Keratinocyte (primary cell): ENCODE measurements at places on chromosomes 5 and 9.

GRCh38 chr9:91814201-91814600 is 135.8 kb downstream of the ROR2 start:
- no peak for DNase-seq

- peak; percentile 68 for DNase-seq
Observed at GRCh38 chr5:175288048-175288621, 155.8 kb downstream of the DRD1 start.

GRCh38 chr5:122863240-122863639 is 17.8 kb downstream of the SNX24 start:
- no peak for DNase-seq

GRCh38 chr5:147169901-147170300 is 64.9 kb upstream of the STK32A start:
- no peak for DNase-seq

DNA sequence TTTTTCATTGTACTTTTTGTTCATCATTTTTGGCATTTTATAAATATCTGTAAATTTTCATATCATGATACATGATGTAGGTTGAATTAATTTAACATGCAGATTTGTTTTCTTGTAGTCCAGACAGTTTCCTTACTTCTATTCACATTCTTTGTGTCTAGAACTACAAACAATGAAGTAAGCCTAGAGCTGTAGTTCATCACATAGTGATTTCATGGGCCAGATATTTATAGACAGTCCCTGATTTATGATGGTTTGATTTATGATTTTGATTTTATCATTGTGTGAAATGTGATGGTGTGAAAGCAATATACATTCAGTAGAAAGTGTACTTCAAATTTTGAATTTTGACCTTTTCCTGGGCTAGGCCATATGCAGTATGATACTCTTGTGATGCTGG is 139.0 kb downstream of the ARHGEF28 start:
- DNase-seq, result no peak

DNA sequence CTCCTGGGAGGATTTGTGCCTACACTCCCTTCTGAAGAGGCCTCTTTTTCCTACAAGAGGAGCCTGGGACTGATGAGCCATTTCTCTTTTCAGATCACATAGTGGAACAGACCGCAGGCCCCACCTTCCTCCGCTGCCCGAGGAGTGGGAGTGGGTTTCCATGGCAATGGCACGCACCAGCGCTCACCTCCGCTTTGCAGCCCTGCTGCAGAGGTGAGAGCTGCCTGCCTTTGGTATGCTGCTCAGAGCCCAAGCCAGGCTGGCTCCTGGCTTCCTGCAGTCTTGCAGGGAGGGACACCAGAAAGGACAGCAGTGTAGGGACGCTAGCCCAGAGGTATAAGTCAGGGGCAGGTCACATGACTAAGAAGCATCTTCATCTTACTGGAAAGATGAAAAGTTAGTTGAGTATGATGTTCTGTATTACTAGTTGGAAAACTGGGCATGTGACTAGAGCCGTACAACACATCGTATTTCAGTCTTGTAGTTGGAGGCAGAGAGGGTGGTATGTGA is 12.4 kb downstream of the PTTG1 start:
- no peak for DNase-seq

GRCh38 chr9:116959809-116960208 is 272.7 kb downstream of the TRIM32 start:
- DNase-seq, result no peak

DNA sequence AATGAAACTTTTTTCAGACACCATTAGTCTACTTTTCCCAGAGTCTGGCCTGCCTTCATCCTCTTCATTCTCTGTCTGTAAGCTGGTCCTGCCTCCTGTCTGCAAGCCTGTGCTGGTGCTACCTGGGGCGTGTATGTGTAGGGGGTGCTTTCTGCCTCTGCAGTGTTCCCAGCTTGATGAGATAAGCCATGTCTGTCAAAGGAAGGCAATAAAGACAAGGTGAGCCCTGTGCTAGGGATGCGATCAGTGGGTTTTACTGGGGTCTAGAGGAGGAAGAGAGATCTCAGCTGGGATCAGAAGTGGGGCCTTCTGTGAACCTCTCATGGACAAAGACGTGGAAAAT is 78.0 kb upstream of the TGFBR1 start:
- no peak for DNase-seq

- DNase-seq, result no peak
Observed at GRCh38 chr5:11777096-11777495, 127.2 kb downstream of the CTNND2 start.

DNA sequence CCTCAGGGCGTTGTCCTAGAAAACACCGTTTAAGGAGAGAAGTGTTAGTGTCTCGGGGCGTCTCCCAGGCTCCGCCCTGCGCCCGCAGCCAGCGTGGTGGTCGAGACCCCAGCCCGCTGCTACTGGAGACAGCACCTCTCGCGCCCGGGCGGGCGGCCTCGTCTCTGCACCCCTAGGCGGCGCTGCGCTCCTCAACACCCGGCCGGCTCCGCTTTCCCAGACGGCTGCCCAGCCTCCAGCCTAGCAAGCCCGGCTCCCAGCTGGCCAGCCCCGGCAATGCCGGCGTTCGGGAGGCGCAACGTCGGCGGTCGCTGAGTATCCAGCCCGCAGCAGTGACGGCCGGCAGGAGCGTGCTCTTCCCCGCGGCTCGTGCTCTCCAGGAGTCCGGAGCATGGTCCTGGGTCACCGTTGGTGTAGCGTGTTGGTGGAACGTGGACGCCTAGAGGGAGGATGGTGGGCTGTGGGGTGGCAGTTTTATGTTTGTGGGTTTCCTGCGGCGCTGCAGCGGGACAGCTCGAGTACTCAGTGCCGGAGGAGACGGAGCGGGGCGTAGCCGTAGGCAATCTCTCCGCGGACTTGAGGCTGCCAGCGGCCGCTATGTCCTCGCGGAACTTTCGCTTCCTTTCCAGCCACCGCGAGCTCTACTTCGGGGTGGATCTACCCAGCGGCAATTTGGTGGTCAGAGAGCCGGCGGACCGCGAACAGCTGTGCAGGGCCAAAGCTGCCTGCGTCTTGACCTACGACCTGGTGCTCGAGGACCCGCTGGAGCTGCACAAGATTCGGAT is 536 bp downstream of the PCDHAC1 start:
- no peak for DNase-seq

DNA sequence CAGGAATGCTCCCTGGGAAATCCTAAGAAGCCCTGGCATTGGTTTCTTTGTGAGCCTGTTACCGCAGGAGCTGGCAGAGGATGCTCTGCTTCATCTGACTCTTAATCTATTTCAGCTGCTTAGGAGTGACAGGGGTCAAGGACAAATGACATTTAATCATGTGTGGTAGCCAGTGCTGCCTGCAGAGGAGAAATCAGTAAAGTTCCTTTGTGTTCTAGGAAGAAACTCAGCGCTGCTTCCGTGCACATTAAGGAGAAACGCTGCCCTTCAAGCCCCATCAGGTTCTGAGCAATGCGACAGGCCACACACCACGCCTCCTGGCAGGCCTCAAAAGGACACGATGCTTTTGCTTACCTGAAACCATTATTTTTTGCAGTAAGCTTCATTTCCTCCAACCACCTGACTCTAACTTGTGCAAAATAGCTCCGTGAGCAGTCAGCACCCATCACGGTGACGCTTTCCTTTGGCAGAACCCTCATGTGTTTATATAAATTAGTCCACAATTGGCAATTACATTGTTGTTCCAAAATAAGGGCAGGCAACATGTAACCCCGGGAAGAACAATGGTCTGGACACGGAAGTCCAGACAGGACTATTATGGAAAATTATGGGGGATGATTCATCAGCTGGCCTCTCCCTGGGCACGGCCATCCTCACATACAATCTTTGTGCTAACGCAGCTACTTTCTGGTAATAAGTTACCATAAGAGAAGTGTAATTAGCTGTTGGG is 387.9 kb upstream of the DAP start:
- no peak for DNase-seq

GRCh38 chr9:88980740-88981203 is 10.5 kb upstream of the S1PR3 start:
- DNase-seq, result no peak

DNA sequence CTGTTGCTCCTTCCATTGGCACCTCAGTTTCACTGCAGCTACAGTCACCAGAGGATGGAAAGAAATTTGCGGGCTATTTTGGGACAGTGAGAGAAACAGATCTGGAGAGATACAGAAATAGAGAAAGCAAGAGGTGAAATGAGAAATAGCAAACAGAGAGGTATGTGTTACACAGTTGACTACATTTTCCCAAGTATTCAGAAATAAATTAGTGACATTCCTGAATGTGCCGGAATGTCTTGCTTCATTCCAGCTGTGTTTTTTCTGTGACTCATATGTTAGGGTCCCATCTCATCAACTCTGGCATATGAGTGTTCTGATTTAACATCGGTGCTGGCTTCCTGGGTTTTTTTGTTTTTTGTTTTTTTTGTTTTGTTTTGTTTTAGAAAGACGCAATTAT is 63.8 kb upstream of the ZNF462 start:
- no peak for DNase-seq

DNA sequence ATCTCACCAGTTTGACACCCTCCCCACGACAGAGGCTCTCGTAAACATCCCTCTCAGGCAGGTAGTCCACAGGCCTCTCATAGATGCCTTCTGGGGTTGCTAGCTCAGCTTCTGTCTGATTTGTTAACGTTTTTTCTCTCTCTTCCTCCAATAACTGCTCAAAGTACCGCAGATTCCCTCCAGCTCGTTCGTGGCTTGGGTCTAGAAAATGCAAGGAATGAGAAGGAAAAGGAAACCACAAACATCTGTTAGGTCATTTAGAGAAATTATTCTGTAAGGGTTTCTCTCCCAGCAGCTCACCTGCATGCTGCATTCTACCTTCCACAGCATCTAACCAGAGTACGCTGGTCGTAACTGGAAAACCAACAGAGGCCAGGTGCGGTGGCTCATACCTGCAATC is 18.5 kb downstream of the P4HA2 start:
- no peak for DNase-seq

DNA sequence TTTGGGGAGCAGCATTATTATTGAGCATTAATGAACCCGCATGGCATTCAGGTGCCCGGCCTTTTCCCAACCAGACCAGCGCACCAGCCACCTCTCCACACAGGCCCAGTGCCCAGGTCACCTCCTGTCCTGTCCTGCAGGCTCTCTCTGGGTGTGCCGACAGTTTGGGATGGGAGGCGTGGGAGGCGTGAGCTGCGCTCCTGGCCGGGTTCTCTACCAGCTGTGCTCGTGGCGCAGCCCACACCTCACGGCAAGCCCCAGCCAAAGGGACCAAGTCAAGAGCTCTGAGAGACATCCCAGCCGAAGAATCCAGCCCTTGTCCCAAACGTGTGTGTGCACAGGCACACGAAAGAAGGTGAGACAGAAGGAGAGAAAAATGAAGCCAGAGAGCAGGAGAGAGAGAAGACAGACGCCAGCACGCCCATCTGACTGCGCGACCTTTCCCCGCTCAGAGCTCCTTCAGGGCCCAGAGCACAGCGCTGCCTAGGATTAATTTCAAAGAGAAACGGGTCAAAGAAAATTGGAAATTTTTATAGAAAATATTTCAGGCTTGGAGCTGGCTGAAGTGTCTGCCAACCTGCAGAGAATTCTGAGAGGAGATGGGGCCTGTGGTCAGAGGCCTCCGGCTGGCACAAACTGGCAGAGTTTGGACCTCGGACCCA is 81.7 kb downstream of the ADAMTS2 start:
- no peak for DNase-seq

GRCh38 chr9:101618698-101619097 is 23.9 kb upstream of the PPP3R2 start:
- DNase-seq, result no peak

DNA sequence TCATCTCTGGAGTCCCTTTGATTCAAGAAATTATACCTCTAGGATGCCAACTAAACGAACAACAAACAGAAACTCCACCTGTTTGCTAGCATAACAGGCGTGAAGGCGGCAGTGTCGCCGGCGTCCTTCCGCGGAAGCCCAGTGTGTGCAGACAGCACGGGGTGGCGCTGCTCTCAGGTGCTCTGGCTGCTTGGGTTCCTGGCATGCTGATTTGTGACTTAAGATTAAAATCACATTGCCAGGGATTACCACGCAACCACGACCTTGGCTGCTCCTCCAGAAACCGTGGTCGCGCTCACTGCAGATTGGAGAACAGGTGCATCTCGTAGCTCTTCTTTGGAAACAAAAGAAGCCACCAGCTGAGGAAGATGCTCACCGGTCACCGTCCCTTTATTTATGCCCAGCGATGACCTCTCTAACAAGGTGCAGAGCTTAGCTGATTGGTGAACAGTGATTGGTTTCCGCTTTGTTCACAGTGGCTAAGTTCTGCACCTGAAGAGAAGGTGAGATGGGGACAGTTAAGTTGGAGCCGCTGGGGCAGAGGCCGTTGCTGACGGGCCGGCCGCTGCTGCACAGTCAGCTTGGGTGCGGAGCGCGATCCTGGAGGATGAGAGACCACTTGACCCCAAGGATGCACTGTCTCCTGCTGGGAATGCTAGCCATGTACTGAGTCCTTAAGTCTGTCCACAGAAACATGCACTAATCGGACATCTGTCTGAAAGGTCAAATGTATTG is 232.3 kb downstream of the FANCC start:
- no peak for DNase-seq

- DNase-seq, result no peak
Observed at GRCh38 chr9:19464061-19464763, 55.4 kb downstream of the ACER2 start.

DNA sequence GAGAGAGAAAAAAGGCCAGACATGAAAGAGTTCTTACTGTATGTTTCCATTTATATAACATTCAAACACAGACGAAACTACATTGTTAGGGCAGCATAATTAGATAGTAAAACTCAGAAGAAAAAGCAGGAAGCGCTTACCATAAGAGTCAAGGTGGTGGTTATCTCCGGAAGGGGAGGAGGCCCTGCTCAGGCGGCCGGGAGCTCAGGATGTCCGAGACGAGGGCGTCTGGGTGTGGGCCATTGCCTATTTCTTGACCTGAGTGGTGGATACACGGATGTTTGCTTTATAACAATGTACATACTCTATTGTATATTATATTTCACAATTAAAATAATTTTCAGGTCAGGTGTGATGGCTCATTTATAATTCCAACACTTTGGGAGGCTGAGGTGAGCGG is 80.9 kb upstream of the COL5A1 start:
- no peak for DNase-seq

DNA sequence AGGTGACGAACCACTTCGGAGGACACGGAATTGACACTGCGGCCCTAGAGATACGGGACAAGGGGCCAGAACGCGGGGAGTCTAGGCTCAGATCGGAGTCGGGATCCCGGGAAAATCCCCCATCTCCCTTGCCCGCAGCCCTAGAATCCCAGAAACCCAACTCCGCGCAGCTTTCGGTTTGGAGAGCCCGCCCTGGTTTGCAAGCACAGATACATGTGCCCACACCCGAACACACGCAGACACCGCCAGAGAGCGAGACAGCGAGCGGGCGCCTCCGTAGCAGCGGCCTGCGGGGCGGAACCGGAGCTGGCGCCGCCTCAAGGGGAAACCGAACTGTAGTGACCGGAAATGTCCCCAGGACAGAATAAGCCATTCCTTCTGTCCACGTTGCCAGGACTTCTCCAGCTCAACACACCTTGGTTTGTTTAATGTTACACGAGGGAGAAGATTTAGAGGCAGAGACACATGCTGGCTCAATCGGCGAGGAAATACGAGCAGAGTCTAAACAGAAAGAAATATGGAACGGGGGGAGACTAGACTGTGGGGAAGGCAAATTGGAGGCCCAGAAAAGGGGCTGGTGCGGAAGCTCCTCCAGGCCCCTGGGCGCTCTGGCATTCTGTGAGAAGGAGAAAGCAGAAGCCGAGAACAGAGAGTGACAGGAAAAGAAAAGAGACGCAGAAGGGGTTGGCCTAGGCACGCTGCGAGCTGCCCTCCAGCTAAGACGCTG is 2.9 kb upstream of the PAX5 start:
- DNase-seq, result no peak

GRCh38 chr9:581673-582497 is 259.6 kb upstream of the DMRT1 start:
- no peak for DNase-seq
